ENCODE measurements at places on chromosomes 5 and 9.

DNA sequence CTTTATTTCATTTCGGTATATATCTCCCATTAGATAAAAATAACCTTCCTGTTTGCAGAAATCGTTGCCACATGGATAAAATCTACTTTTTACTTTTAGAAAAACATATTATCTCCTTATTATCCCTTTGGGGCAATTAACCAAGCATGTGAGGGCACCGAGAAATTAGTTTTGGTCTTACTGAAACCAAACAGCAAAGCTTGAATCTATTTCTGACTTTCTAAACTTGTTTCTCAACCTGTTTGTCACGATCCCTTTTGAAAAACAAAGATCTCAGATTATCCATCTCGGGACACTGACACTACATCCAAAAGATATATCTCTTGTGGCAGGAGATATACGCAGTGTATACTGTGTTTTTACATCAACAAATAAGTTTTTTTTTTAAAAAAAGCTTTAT is 2.3 kb downstream of the TUT7 start:
- DNase-seq, result no peak

- no peak for DNase-seq
Measured at GRCh38 chr5:81631124-81631523, 119.8 kb downstream of the SSBP2 start.

DNA sequence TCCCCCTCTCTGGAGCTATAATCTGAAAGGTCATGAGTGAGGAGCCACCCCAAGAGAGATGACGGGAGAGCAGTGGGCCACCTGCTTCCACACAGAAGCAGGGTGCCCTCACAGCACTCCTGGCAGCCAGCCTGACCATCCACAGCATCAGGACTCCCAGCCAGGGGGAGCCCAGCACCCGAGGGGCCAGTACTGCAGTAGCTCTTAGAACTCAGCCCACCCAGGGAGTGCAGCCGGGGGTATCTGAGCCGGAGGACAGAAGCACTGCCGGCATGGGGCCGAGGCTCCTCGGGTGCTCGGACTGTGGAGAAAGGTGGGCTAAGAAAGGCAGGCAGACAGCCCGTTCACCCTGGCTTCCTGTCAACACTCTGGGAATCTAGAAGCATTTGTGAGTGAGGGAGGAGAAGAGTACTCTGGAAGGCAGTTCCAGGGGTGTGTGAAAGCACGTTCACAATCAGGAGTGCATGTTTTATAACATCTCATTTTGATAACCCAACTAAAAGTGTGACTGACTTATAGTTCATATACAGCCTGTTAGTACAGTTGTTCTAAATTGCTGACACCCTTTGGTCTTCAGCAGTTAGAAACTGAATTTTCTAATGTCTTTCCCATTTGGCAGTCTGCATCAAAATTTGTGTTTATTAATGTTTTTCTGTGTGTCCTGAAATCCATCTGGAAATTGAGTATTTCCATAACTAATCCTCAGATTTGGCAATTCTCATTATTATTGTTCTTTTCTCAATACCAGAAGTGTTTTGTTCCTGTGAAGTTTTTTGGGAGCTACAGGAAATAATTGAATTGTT is 25.9 kb upstream of the ASPN start:
- no peak for DNase-seq

GRCh38 chr9:99973455-99973854 is 67.0 kb downstream of the STX17 start:
- DNase-seq, result peak; percentile 12

GRCh38 chr9:112198646-112199045 is 23.5 kb upstream of the SUSD1 start:
- no peak for DNase-seq

- no peak for DNase-seq
Measured at GRCh38 chr5:7396713-7397454, 946 bp downstream of the ADCY2 start.

- DNase-seq, result no peak
Measured at GRCh38 chr5:33146881-33147280, 293.9 kb upstream of the TARS1 start.

GRCh38 chr5:13695076-13695712 is 249.3 kb downstream of the DNAH5 start:
- no peak for DNase-seq

DNA sequence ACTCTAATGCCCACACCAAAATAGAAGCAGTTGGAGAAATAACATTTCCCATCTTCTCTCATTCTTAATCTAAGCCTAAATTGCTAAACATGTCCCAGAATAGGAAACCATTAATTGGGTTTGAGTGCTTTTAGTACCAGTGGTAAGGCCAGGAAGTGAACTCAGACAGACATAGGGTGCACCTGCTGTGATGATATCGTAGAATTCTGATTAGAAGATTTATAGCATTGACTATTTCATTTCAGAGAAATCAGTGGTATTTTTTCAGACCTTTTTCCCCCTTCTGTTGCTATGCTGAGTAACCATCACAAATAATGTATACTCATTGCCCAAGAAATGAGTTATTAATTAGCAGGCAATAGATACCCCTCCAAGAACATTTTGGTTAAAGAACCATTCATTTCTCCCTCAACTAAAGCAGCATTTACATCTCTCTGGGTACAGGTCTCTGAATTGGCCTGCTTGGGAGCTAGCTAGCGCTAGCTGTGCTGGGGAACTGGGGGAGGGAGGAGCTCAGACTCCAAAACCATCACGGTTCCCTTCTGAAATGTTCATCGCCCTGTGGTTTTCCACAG is 7.3 kb downstream of the GLRX start:
- DNase-seq, result no peak

DNA sequence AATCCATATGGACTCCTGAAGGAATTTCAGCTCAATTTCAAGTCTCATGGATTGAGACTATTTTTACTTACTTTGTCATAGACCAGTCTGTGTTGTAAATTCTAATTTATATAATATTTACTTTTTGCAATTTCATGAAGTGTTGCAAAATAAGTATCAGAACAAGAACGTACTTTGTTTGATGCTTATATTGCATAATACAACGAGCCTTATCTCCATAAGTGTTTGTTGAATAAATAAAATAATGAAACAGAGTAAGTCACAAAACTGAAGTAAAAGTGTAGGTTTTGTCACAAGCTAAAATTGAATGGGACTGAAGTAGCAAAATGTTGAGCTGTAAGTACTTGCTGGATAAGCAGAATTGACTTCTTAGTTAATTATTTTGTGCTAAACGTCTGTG is 3.0 kb upstream of the LIFR start:
- DNase-seq, result no peak

DNA sequence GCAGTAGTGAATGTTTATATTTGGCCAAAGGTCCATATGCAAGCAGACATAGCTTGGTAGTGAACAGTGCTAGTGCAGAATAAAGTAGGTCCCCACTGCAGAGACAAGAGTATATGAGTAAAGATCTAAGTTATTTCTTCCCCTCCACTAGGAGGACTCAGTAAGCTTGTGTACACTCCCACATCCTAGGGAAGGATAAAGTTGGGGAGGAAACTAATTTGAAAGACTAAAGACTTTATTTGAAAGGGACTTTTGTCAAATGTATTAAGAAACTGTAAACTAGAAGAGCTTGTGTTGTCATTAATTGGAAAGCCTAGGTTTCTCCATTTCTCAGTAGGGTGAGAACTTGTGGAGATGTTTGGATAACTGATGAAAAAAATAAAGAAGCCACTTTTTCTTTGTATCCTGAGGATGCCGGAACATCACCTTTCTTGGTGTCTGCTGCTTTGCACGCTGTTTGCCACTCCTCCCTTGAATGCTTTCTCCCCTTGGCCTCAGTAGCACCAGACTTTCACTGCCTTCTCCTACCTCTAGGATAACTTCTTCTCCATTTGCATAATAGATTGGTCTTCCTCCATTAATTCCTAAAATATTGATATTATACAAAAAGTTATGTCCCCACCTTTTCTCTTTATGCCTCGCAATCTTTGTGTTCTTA is 329.0 kb downstream of the PARP8 start:
- DNase-seq, result no peak

DNA sequence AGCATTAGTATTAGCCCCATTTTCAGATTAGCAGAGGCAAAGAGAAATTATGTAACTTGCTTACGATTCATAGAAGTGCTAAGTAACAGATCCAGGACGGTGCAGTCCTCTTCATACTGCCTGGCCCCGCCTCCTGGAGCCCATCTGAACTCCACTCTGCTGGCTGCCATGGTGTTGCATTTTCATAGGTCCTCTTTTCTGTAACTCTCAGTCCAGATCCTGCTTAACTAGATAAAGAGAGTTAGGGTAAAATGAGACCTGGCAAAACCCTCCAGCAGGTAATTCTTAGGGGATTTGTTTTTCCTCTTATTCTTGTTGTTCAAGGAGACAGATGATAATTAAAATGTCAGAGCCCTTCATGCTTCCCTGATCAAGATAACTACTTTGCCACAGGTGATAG is 135.1 kb upstream of the EFNA5 start:
- no peak for DNase-seq

- no peak for DNase-seq
Measured at GRCh38 chr5:68274847-68275651, 59.5 kb downstream of the PIK3R1 start.

GRCh38 chr5:54844905-54845566 is 140.4 kb downstream of the ESM1 start:
- peak; percentile 71 for DNase-seq

- peak; percentile 10 for DNase-seq
Measured at GRCh38 chr9:86034863-86035734, 64.3 kb downstream of the GOLM1 start.

DNA sequence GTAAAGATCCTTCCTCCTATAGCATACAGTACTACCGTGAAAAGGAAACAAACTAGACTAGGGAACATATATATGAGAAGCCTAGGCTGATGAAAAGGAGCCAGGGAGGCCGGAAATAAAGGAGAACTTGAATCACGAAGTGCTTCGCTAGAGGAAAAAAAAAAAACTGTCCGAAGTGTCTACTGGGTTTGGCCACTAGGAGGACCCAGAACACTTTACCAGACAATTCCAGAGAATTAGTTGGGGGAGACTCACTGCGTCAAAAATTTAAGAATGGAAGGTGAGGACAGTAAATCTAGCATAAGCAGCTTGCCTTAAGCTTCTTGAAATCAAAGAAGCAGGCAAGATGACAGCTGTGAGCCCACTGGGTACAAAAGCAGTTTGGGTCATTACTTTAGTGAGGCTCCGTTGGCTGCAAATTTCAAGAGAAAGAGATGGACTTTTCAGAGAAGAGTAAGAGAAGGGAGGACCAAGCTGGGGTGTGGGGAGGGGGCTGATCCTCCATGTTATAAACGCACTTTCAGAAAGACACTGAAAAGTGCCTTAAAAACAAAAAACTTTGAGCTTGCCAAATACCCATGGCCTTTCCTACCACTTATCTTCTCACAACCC is 47.4 kb downstream of the P4HA2 start:
- peak; percentile 69 for DNase-seq

DNA sequence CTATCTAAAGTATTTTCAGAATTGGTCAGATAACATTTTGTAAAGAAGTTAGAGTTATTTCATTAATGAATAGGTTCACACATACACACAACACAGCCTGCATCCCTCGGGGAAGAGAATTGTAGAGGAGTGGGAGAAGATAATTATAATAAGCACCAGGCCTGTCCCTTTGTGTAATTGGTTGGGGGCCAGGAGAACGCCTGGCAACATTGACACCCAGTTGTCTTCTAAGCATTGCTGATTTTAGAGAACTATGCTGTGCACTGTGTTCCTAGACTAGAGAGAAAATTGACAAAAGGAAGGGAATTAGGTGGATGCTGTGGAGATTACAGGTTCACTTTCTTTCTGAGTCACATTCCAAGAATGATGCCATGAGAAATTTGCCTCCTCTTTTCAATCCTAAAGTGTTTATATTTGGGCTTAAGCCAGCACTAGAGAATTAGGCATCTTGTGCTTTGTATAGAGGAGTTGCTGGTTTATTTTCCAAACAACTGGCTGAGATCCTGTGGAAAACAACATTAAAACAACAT is 247.6 kb downstream of the COX7C start:
- DNase-seq, result no peak

- no peak for DNase-seq
Measured at GRCh38 chr5:111411301-111411700, 101.0 kb downstream of the STARD4 start.

DNA sequence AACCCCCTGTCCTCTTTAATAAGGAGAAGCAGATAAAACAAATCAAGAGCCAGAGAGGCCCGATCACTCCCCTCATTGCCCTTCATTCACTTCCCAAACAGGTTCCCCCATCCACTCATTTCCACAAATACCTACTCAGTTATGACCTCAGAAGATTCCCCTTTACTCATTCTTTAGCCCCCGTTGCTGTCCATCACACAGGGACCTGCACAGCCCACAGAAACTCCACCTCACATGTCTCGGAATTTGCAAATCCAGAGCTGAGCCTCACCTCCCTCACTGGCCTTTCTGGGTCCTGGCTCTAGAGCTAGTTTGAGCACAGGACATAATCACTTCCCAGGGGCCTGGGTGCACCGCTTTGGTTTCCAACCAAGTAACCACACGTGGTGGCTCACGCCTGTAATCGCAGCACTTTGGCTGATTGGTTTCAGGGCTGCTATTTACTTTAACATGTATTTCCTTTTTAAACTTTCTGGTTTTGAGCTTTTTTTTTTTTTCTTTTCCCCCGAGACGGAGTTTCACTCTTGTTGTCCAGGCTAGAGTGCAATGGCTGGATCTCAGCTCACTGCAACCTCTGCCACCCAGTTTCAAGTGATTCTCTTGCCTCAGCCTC is 17.8 kb downstream of the ATP6V0E1 start:
- no peak for DNase-seq

- DNase-seq, result no peak
Measured at GRCh38 chr5:1277781-1278180, 17.1 kb downstream of the TERT start.

DNA sequence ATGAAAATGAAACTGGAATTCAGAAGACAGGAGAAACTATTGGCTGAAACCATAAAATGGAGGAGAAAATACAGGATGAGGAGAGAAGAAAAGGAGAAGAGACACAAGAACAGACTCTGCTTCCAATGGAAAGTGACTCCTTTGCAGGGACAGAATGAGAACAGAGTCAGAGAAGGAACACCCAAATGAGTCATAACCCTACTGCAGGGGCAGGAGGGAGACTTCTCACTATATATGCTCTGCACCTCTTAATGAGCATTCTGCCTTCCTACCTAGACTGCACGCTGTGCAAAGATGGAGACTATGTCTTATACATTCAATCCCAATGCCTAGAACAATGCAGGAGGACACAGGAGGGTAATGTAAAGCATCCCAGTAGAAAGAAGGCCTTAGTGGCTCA is 2.1 kb downstream of the SAXO1 start:
- peak; percentile 4 for DNase-seq

DNA sequence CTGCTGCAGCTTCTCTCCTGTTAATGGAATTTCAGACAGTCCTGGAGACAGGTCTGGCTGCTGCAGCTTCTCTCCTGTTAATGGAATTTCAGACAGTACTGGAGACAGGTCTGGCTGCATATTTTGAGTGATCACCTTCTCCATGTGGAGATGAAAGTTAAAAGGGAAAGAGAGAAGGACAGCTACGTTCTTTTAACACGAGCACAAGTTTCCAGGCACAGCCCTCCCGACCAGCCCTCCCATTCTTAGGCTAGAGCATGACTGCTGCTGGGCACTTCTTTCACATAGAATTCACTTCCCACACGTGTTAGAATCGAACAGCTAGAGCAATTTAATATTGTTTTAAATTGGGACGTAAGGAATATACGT is 133.3 kb upstream of the DMRT1 start:
- no peak for DNase-seq

All from inflammatory macrophage treated with lipopolysaccharide for 4 hours (primary cell).